ENCODE measurements at places on chromosomes 4 and X.

DNA sequence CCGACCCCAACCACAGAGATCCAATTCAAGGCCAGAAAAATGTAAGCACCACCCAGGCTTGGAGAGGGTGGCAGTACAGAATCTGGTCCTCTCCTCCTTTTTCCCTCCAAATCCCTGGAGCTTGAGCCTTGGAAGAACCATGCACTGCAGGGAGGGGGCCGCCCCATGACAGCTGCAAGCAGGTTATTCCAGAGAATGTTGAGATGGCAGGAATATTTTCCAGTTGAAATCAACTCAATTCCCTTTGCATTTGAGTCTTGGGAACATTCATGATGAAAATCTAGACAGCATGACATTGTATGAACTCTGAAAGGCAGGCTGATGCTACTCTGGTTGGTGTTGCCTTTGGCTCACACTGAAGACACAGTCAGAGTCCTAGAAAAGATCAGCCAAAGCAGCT is 386.6 kb upstream of the FGF16 start:
- no peak for DNase-seq

- no peak for DNase-seq
These were observed 510.1 kb downstream of the GALNTL6 start for GRCh38 chr4:172323288-172323687.

GRCh38 chr4:87011340-87012034 is 76.7 kb downstream of the AFF1 start:
- DNase-seq: no peak

DNA sequence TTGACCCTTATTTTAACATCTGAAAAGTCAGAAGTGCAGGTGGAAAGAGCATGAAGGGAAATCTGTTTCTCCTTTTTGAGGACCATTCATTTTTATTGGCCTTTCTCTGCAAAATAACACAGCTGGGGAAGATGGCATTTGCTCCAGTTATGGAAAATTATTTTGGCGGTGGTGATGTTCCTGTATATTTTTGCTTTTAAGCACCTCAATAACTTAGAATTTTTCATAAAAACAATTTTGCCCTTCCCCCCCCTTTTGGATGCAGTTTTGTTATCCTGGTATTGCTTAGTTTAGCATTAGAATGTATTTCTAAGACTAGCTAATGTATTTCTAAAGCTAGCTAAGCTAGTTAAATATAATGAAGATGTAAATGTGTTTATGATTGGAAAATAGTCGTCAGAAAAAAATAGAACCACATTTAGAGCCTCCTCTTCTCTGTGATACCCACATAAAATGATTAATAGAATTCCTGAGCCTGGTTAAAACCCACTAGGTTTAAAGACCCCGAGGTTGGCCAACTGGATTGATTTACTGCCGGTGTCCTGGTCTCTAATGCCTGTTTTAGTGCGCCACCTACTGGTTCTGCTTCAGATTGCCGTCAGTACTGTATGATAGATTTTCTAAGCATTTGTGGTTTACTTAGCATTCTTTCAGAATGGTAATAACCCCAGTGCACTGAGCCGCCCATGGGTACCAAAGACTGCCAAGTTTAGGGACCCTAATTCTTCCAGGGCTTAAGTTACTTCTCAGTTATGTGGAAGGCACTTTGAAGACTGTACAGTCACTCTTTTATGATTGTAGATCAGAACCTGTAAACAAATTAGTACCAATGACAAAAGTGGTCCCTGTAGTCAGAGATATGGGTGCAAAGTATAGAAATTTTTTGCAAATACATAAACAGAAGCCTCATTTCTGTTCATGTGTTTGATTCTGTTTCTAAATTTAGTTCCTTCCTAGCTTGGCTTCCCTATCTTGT is 11.4 kb downstream of the KLF3 start:
- DNase-seq: peak; percentile 90

DNA sequence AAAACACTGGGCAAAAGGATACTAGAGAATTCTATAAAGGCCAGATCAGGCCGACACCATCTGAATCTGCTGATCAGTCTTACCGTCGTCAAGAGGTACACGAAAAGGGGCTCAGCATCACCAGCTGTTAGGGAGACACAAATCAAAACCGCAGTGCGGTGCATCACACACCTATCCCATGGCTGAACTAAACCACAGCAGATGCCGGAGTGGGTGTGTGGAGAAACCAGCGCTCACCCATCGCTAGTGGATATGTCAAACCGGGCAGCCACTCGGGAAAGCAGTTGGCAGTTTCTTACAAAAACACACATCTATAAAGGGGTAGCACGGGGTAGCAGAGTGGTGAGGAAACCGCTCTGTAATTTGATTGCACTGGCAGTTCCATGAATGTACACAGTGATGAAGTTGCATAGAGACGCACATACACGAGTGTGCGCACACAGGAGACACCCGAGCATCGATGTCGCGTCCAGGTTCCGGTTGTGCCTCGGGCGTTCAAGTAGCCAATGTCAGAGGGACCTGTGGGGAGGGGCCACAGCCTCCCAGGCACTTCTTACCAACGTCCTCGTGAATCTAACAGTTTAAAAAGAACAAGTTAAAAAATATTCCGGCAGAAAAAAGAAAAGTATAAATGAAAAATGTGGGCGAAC is 23.1 kb upstream of the CCNQ start:
- DNase-seq: no peak

DNA sequence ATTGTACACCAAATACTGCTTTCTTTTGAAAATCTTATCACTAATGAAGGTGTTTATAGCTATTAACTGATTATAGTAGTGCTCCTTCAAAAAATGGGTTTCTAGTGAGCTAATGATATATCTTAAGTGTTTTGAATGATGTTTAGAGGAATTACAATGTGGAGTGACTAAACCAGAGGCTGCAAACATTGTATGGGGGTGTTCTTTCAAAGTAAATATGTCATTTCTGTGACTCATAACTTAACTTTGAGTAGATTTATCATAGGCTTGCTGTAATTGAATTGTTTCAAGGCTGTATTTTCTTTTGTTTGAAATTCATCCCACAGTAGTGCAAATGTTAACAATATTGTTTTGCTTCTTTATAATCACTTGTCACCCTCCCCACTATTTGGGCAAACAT is 141.6 kb downstream of the IL1RAPL2 start:
- no peak for DNase-seq

DNA sequence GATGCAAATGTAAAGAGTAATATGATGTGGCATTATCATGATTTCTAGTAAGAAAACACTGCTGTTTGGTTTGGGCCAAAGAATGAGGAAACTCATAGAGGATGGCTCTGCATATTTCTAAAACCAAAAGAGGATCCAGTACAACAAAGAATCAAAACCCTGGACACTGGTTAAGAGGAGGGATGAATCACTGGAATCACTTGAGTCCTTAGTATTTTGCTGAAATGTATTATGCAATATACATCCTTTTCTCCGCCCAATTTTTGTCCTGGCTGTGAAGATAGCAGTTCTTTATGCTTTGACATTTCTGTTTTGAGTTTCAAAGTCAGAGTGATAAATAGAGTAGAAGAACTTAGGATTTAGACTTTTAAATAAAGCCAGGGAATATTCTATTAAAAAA is 345.9 kb downstream of the PACRGL start:
- no peak for DNase-seq

DNA sequence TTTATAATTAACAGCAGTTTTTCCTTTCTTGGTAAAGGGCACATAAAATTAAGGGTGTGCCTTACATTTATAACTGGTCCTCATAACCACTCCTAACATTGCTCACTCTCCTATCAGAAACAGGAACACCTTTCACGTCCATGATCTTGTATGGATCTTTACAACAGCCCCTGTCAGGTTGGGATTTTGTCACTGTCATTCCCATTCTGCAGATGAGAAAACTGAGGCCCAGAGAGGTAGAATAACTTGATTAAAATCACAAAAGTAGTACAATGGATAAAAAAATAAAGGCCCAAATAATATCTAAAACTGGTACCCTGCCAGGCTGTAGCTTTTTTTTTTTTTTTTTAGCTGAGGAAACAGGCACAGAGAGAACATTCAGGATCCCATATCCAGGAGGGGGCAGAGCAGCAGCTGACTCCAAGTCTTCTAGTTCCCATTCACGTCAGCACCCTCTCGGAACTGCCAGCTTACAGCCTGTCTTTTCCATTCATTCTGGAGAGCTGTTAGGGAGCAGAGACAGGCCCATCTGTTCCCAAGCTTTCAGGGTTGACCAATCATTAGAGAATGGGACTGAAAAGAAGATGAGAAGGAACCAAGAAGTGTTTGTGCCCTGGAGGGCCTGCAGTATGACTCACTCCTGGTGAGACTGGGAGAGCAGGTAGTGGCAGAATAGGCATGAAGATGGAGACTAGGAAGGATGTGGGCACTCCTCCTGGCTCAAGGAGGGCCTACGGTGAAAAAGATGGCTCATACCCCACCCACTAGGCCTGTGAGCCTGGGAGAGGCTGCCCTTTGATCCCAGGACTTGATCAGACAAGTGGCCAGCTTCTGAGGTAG is 7.3 kb downstream of the SUV39H1 start:
- DNase-seq: no peak

GRCh38 chr4:62275470-62275869 is 1075.3 kb downstream of the ADGRL3 start:
- no peak for DNase-seq

GRCh38 chr4:8419222-8420041 is 21.1 kb downstream of the ACOX3 start:
- DNase-seq: peak; percentile 29

DNA sequence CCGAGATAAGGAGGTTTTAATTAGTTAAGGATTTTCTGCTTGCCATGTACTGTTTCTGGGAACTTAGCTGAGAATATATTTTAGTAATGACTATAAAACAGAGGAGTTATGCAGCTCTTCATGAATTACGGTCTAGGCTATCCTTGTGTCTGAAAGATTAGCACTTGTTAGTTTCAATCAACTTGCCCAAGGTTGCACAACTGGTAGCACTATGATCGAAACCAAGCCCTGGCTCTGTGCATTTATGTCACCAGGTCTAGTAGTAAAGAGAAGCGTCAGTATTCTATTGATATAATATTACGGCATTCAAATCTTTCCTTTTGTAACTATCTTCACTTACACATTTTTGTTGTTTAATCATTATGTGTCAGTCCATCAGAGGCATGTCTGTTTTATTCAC is 176.0 kb downstream of the TLL1 start:
- DNase-seq: no peak

GRCh38 chrX:153736871-153737441 is 12.3 kb downstream of the ABCD1 start:
- no peak for DNase-seq

DNA sequence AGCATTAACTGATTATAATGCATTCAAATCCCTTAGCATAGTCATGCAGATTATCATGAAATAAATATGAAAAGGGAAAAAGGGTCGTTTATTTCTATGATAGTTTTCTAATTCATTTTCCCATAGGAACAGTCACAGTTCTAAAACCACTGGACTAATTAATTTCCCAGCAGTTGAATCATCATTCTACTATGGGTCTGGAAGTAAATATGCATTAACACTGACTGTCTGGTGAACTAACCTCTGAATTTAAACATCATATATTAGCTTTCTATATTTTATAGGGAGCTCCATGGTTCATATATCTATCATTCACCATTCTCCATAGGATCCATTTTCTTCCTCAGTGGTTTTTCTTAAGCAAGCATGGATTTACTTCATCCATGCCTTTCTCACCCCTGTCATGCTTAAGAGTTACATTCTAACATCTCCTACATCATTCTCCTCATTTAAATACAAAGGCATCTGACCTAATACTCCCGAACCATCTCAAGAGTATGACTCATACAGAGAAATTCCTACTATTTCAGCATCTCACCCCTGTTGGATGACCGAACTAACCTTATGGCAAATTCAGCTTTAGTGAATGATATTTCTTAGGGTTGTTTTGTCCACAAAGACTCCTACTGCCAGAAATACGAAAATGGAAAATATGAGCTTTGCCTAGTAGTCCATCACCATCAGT is 198.7 kb upstream of the ADAMTS3 start:
- DNase-seq: no peak

GRCh38 chr4:180058691-180059215 is 2184.4 kb upstream of the TENM3 start:
- DNase-seq: peak; percentile 23

GRCh38 chr4:12586242-12587006 is 897.7 kb downstream of the RAB28 start:
- DNase-seq: no peak

DNA sequence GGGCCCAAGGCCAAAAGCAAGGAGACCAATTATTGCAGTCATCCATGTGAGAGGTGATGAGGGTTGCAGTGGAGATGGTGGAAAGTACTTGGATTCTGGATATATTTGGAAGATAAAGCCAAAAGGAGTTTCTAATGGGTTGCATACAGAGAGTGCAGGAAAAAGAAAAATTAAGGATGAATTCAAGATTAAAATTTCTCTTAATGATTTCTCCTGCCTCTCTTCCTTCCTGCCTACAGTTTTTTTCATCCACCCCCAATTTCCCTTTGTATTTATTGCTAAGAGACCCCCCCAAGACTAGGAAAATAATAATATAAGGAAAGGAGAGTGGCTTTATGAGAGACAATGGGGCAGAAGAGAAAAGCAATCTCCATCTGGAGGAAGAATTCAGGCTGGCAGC is 8.6 kb upstream of the FGF5 start:
- no peak for DNase-seq

DNA sequence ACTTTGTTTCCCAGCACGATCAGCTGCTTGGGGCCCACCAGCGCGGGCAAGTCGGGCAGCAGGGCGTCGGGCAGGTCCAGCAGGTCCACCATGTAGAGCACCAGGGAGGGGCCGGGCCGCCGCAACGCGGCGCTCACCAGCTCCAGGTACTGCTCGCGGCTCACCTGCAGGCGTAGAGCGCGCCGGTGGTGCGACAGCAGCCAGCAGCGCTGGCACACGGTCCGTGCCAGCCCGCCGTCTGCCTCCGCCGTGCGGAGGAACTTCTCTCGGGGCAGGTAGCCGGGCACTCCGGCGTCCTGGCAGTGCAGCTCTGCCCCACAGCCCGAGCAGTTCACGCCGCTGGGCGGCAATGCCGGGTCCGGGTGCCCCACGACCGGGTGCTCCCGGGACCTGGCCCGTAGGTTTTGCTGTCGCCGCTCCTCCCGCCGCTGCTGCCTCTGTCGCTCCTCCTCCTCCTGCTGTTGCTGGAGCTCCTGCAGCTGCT is 527 bp downstream of the NOA1 start:
- DNase-seq: peak; percentile 59

DNA sequence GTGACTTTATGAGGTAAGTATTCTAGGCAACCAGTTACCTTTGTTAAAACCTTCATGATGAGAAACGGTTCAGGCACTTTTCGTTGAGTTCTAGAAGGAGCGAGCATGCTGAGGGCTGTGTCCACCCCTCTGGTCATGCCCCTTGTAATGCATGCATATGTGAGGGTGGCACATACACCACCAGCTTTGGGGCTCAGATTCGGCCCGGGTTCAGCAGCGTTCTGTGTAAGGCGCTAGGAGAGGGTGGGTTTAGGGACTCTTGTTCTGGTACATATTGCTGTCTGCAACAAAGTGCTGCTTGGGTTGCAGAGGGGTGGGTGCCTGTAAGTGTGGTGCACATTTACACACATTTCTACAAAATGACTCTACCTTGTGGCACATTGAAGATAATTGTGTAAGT is 54.5 kb downstream of the NOP14 start:
- DNase-seq: no peak

- no peak for DNase-seq
These were observed 158.0 kb downstream of the KCNIP4 start for GRCh38 chr4:21790438-21791029.

Measured in activated CD8-positive, alpha-beta T cell treated with anti-CD3 and anti-CD28 coated beads, Interleukin-2, amount 10 ng/mL, durations not matched to agents 7 days and 5 days (primary cell).